Activated T-cell treated with anti-CD3 and anti-CD28 coated beads for 48 hours (primary cell): ENCODE measurements at places on chromosomes 6 and 20.

DNA sequence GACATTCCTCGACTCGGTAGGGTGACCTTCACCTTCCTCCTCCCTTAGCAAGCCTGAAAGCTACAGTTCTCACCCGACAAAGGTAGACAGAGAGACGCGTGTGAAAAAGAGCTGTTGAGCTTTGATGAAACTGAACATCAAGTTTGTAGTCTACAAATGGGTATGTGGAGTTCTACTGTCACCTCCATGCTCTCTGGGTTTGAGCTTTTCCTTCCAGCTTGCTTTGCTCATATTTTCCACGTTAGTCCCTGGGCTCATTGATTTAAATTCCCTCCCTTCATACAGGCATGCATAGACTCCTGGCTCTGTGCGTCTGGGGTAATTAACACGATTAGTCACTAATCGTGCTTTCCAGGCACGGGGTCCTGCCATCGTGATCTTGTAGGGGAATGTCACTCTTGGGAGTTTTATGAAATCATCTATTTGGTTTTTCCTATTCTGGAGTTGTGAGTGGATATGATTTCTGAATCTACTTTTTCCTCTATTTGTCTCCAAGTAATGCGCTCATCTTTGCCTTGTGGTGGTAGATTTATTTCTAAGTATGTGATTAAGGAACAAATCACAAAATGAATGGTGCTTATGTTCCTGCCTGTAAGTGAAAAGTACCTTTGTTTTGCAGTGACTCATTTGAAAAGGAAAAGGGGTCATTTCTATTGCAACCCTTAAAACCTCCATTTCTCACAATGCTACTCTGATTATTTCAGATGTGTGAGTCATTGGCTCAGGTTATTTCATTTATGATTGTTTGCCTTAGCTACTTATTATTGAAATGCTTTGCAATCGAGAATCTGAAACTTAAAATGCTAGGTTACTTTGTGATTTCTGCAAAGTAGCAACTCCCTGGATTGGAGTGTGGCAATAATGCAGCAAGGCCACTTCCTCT lies 154.6 kb downstream of the ZDHHC14 start:
- no peak for DNase-seq

DNA sequence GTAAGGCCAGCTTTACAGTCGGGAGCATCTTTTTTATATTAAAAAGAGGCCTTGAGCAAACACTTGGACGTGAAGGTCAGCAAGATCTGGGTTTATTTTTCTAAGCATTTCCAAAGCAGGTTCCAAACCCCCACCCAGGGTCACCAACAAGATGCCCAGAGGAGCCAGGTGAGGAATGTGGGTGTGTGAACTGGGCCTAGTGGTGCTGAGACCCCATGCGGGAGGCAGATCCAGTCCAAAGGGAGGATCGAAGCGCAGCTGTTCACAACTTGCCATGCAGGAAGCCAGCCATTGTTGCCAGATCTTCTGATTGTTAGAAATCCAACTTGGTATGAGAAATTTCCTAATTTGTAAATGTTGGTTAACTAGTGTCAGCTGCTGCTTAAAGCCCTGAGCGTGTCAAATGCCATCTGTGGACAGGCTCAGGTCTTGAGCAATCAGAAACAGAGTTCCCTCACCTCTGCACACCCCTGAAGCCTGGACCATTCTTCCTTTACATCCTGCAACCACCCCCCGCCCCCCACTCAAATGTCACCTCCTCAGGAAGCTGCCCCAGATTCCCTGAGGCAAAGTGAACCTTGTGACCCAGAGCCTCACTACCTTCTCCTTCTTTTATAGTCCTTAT lies 46.5 kb downstream of the NFATC2 start:
- no peak for DNase-seq

DNA sequence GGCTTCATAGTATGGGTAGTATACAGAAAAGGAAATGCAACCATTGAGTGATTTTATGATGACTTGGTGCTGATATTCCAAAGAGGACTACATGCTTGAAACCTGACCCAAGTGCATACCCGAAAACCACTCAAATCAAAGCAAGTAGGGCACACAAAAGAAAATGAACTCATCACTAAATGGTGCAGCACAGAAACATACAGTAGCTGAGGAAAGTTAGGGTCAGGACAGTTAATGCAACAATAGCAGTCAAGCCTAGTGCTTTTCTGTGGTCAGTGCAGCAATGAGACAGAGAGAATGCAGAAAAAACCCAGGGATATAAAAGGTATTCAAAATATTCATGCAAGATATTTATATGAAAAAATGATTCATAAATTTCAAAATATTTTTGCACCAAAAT lies 711.1 kb downstream of the EPHA7 start:
- DNase-seq: no peak

- DNase-seq: no peak
Measured at GRCh38 chr6:53795702-53796450, 1.1 kb downstream of the LRRC1 start.

DNA sequence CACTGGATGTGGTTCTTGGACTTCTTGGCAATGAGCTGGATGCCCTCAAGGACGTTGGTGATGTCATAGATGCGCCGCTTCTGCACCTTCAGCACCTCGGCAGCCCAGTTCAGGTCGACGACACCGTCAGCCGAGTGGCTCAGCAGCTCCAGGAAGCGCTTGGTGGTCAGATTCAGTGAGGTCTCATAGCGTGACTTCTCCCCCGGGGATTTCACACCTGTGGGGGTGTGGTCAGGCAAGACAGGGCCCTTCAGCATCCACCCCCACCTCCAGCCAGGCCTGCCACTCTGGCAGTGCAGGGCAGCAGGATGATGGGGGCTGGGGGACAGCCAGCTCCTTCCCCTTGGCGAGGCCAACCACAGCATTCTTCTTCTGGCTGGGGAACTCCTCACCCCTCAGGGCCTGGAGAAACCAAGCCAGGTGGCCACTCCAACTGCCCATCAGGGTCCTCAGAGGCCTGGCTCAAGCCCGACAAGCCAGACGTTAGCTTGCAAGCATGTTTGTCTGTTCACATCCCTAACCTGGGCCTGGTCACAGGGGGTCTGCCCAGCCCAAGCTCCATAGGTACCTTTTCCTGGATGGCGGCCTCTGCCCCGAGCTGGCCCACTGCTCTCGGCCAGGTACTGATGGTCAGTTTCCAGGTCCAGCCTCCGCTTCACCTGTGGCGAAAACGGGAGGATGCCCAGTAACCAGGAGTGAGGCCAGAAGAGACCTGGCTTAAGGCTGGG lies 5.7 kb upstream of the NECAB3 start:
- no peak for DNase-seq

GRCh38 chr6:149052350-149053106 lies 265.0 kb upstream of the TAB2 start:
- no peak for DNase-seq

DNA sequence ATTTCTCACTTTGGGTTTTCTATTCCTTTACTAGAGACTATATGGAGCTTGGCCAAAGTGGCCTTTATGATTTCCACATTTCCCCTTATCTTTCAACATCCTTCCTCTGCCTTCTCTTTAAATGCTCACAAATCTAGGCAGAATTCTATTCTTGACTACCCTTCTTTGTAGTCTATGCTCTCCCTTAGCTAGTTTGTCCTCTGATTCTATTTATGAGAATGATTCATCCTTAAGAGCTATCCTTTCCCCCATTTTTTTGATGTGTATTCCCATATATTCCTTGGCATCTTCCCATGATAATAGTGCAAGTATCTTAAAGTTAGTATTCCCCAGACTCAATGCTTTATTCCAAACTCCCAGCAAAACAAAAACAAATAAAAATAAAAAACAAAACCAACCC lies 53.1 kb downstream of the IL20RA start:
- no peak for DNase-seq

GRCh38 chr6:101279410-101279809 lies 114.1 kb upstream of the GRIK2 start:
- no peak for DNase-seq

DNA sequence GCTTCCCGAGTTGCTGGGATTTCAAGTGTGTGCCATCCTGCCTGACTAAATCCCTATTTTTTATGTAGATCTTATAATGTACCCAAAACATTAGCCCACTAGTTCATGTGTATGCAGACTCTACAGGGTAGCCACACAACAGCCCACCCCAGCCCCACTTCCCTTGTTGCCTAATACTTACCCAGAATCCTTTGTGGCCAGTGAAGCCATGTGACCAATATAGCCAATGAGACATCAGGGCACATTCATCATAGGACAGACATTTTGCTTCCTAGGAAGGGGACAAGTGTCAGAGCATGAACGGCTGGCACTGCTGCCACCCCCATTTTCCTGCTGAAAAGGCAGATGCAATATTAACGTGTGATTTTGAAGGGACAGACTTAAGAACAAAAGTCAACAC lies 36.0 kb upstream of the TCP11 start:
- no peak for DNase-seq

GRCh38 chr20:17327185-17328148 lies 100.6 kb downstream of the PCSK2 start:
- no peak for DNase-seq

DNA sequence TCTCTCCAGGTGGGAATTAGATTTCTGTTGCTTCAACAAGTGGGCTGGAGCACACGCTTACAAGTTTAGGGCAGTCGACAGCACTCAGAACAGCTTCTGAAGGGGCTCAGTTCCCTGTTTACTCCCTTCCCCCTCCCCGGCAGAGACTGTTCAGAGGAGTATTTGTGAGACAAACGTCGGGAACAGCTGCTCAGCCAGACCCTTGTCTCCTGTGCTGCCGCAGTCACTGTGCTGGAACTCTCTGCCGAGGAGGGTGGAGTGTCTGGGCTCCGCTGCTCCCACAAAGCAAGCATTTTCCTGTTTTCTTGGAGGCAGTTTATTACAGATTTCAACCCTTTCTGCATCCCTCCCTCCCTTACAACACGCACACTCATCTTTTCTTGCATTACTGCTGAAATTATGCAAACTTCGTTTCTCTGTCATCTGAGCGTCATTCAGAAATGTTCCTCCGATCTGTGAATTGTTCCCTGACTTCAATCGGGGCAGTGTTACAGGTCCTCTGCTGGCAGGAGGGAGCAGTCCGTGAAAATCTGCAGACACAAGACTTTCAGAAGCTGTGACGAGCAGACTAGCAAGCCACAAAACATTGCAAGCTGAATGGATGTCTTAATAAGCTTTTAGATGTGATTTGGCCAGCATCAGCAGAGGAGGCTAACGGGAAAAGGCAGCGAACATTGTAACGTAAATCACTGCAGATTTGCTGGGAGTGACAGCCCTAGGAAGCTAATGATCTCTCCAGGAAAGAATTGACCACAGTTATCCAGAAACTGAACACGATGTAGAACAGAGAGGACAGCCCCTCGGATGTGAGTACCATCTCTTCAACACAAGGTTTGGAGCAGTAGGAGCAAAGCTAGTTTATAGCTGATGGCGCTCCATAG lies 76.2 kb downstream of the LYRM2 start:
- no peak for DNase-seq

GRCh38 chr6:5497896-5498578 lies 236.7 kb downstream of the FARS2 start:
- no peak for DNase-seq

DNA sequence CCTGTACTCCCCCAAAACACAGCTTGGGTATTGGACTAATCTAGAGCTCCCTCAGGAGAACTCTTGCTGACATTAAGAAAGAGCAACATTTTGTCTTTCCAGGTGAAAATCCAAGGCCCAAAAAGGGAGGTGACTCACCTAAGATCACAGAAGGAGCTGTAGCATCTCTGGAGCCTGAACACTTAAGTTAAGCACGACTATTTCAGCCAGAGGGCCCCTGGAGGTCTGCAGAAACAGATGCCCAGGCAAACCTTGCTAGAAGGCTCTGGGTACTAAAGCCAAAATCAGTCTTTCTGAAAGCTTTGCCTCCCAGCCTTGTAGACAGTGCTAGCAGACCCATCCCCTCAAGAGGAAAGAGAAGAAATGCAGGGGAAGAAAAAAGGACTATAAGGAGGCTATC lies 8.8 kb downstream of the EDN1 start:
- no peak for DNase-seq

DNA sequence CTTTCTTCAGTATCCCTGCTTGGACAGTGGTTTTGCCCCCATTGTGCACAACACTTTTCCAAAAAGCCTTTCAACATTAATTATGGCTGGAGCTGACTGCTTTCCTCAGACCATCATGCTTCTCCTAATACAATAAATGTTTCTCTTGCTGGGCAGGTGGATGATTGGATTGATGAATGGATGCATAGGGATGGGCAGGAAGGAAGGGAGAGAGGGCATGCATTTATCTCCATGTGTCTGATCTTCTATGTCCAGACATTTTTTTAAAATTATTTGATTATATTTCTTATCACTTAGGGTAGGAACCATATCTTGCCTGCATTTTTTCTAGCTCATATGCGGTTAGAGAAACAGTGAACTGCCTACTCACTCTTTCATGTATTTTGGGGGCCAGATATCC lies 218.5 kb downstream of the PRL start:
- no peak for DNase-seq

GRCh38 chr20:63767456-63767855 lies 27.9 kb downstream of the SLC2A4RG start:
- DNase-seq: no peak

- DNase-seq: no peak
Measured at GRCh38 chr6:56388415-56388755, 141.0 kb upstream of the COL21A1 start.

- no peak for DNase-seq
Measured at GRCh38 chr6:85470023-85470410, 20.1 kb downstream of the NT5E start.

DNA sequence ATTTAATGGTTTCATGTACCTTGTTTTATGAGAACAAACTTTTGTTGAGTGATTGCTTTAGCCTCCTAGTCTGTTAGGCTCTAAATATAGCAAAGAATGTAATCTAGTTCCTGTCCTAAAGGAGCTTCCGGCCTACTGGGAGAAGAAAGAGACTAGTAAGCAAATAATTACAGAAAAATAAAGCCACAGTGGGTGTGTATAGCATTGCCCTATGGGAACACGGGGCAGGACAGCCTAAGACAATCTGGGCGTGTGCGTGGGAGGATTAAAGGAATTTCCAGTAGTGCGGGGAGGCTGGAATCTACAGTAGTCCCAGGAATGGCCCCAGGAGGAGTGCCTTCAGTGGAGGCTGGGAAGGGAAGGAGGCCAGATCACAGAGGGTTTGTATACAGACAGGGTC lies 98.1 kb upstream of the AKAP12 start:
- no peak for DNase-seq

DNA sequence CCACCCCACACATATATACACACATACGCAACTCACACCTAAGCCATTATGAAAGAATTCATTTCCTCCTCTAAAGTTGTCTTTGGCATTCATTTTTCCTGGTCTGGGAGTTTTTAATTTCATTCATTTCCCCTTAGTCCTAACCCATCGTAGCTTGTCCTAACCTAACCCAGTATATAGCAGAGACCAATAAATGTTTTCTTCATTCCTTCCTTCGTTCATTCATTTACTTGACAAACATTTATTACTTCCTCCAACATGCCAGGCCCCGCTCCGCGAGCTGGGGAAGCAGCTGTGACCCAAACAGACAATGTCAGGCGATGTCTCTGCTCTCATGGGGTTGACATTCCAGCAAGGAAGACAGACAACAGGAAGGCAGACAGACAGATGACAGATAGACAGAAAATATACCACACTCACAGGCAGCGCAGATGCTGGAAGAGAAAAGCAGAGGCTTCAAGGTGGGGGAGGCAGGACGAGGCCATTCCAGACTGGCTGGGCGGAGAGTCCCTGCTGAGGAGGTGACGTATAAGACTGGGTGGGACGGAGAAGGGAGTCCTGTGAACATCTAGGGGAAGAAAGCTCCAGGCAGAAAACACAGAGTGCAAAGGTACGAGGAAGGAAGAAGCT lies 33.7 kb upstream of the SIRPA start:
- DNase-seq: no peak

GRCh38 chr6:129686941-129687627 lies 22.9 kb downstream of the ARHGAP18 start:
- DNase-seq: peak; percentile 31
